ENCODE measurements at places on chromosomes 3 and 15. TPM values are rescaled to one million over a fixed set of nuclear protein-coding genes. Genes with fewer than 3 reads are reported as not detected.
A peak's percentile ranks its signal among the peaks of the same experiment; 100 is the strongest.

The IL17RB gene
- not detected for total RNA-seq

The PLA2G4F gene
- 10.2 TPM for total RNA-seq

DNA sequence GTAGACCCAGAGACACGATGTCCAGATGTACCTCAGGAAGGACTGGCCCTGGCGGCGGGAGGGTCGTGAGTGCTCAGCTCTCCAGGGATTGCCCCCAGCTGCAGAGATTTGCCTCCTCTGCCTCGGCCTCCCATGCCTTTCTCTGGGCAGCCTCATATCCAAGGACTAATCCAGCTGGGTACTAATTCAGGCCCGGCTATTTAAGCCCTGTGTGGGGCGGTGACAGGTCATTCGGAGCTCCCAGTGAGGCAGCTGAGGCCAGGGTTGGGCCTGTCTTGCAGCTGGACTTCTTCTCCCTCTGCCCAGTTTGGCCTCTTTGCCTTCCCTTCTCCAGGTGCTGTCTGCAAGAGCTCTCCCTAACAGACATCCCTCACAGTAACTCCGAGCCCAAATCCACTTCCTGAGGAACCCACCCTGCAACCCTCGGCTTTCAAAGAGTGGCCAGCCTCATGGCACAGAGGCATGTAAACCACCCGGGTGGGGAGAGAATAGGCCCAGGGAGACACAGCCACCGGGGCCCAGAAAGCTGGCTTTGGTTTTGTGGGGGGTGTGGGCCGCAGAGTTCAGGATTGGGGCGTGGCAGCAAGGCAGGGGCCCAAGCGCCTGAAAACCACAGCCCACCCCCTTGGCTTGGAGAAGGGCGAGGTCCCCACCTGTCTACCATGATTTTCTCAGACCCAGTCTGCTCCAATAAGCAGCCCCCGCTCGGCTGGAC lies 85.8 kb downstream of the PPCDC start:
- DNase-seq: no peak

- DNase-seq: peak; percentile 14
Measured at GRCh38 chr15:52217186-52217585, 26.0 kb upstream of the GNB5 start.

GRCh38 chr3:74288761-74289160 lies 325.7 kb downstream of the CNTN3 start:
- DNase-seq: no peak

The SEC22A gene
- total RNA-seq: 44.0 TPM

GRCh38 chr3:27176256-27176655 lies 192.9 kb downstream of the NEK10 start:
- no peak for DNase-seq

- DNase-seq: no peak
Measured at GRCh38 chr3:63945558-63946096, 33.4 kb upstream of the SCAANT1 start.

GRCh38 chr15:41671656-41672648 lies 11.7 kb downstream of the MGA start:
- no peak for DNase-seq

Measured in bronchial epithelial cell (primary cell).